Activated T-cell treated with anti-CD3 and anti-CD28 coated beads for 4 hours (primary cell): ENCODE measurements at places on chromosomes 13 and 19.

GRCh38 chr19:15223649-15224361, 8.4 kb downstream of the EPHX3 start:
- no peak for DNase-seq

GRCh38 chr13:22961835-22962537, 218.8 kb upstream of the SGCG start:
- no peak for DNase-seq

GRCh38 chr13:108588516-108588915, 40.9 kb upstream of the MYO16 start:
- no peak for DNase-seq

DNA sequence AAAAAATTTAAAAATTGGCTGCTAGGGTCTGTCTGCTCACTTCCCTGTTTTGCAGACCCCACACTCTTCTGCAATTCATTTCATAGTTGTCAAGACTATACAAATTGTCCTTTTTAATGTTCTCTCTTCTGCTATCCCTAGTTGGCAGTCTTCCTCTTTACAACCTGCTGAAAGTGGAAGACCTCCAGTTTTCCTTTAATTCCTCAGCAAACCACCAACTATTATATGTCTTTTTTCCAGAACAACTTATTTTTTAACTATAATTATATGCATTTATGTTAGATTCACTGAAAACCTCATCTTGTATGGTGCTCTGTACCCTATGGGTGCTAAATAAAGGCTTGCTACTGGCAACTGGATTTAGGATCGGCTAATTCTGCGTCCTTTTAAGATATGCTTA, 1.1 kb upstream of the PHF11 start:
- DNase-seq, result no peak

DNA sequence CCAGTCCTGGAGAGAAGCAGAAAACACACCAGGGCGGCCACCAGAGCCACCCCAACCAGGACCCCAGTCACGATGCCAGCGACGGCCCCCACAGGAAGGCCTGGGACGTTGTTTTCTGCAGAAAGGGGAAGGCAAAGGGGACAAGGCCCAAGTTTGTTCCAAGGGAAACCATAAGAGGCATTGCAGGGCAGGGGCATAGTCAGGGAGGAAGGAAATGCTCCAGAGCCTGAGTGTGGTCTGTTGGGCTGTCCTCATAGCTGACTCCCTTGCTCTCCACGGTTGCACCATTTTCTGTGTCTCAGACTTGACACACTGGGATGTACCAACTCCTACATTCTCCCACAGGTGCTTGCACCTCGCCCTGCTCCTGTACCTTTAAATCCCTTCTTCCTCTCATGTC, 5.2 kb downstream of the CEACAM4 start:
- DNase-seq, result no peak

- no peak for DNase-seq
These were observed 61.5 kb upstream of the SLC15A1 start for GRCh38 chr13:98813993-98814392.

GRCh38 chr19:18969931-18970659, 29.1 kb upstream of the HOMER3 start:
- no peak for DNase-seq

GRCh38 chr13:79796136-79796535, 315.2 kb downstream of the NDFIP2 start:
- no peak for DNase-seq

DNA sequence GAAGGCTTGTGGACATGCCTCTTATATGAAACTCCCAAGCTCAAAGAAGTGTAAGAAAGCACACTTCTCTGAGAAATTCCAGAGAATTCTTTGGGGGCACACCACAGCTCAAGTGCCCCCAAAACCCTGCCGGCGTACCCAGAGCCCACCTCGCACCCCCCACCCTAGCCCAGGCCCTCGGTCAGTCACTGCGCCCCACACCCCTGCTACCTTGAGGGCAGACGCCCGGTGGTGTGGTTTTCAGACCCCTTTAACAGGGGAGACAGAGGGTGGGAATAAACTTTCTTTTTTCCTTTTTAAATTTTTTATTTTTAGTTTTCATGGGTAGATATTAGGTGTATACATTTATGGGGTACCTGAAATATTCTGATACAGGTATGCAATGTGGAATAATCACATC, 29.5 kb downstream of the PEPD start:
- DNase-seq, result no peak

- DNase-seq, result no peak
These were observed 435.6 kb downstream of the PCDH9 start for GRCh38 chr13:66794340-66795031.

DNA sequence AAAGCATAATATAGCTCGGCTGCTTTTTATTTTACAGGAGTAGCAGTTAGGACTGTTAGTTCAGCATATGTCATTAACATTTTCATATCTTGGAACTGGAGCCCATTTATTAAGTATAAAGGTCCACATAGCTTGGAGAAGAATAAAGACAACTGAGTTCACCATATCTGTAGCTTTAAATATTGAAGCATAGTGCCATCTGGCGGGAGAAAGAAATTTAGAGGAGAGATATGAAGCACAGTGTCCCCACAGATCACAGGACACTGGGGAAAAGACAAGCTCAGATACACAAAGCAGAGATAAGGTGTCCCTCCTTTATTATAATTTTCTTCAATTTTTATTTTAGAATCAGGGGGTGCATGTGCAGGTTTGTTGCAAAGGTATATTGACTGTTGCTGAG, 104.7 kb upstream of the FREM2 start:
- DNase-seq, result no peak

- DNase-seq, result no peak
These were observed 53.0 kb upstream of the ZNF254 start for GRCh38 chr19:24033963-24034342.

- peak; percentile 28 for DNase-seq
These were observed 78.8 kb downstream of the MAP4K1 start for GRCh38 chr19:38538793-38539528.

DNA sequence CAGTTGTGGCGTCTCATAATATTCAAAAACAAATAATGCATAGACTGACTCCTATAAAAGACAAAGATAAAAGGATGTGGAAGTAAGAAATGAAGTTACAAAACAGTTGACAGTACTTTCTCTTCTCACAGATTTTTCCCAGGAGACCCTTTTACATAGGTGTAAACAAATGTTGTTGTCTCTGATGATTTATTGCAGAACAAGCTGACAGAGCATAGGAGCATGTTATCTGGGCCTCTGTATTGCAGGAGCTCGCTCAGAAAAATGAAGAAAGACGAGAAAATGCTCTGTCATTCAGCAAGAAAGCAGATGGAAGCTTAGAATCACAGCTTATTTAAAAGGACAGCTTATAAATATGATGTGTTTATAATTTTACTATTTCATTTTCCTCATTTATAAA, 353.6 kb upstream of the GPC6 start:
- DNase-seq, result no peak

- no peak for DNase-seq
These were observed 433.0 kb downstream of the TSHZ3 start for GRCh38 chr19:30916238-30916637.

GRCh38 chr19:13024951-13025697, 29.8 kb downstream of the NFIX start:
- no peak for DNase-seq

DNA sequence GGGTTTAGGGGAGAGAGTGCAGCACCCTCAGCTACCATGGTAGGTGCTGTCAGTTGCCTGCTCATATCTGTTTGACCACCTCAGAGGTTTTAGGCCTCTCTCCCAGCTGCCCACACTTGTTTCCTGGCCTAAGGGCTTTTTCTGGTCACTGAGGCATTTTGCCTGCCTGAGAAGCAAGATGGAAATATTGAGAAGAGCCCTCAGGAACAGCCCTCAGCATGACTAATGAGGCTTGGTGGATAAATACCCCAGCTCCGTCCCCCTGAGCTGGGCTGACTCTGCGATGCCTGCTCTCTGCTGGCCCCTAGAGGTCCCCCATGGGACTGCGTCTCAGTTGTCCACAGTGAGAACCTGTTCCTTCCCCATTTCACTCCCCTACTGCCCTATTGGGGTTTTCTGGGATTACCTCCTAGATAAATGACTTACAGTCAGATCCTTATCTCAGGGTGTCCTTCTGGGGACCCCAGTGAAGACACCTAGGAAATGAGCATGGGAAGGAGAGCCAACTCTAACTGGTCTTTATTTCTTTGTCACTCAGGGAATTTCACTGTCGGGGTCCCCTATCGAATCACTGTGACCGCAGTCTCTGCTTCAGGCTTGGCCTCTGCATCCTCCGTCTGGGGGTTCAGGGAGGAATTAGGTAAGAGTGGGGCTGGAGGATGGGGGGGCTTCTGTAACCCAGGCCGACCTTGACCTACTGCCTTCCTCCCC, 13.3 kb downstream of the PALM3 start:
- DNase-seq, result peak; percentile 77

- no peak for DNase-seq
These were observed 25.0 kb upstream of the PLEKHF1 start for GRCh38 chr19:29640231-29640630.

GRCh38 chr13:101289764-101290163, 126.5 kb downstream of the NALCN start:
- DNase-seq, result no peak

GRCh38 chr13:20353973-20354372, 121.9 kb upstream of the GJB6 start:
- DNase-seq, result no peak

GRCh38 chr13:21932578-21932977, 261.7 kb downstream of the FGF9 start:
- no peak for DNase-seq

GRCh38 chr13:32209652-32210051, 105.5 kb downstream of the ZAR1L start:
- DNase-seq, result no peak

- no peak for DNase-seq
These were observed 448.1 kb upstream of the ZNF507 start for GRCh38 chr19:31897292-31897691.

DNA sequence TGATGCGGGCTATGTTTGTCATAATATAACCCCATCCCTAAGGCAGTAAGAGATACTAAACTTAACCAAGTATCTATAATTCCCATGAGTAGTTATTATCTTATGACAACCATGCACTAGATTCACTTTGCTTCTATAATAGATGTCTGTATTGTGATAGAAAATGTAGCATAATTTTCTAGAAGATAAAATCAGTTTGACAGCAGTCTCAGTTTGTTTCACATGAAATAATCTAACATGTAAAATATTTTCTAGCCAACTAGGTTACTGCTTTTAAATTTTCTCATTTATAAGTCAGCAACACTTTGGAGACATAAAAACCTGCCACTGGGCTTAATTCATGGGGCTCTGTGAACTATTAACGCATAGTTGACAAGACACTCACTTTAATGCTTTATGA, 1410.7 kb upstream of the ATXN8OS start:
- no peak for DNase-seq

DNA sequence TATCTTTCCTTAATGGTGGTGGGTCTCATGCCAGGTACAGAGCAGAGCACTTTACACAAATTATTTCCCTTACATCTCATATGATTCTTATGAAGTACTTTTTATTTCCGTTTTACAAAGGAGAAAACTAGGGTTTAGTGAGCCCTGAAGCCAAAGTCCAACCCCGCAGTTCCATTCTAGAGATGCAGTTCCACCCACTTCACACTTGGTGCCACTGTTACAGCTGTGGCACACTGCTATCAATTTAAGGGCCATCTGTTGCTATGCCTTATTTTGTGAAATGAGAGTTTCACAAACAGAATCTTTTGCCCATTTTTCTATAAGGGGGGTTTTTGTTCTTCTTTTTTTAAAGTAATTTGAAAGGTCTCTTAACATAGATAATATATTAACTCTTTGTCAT, 12.9 kb downstream of the MIPEP start:
- DNase-seq, result no peak

- DNase-seq, result no peak
These were observed 277.1 kb downstream of the IRS2 start for GRCh38 chr13:109509154-109509900.

DNA sequence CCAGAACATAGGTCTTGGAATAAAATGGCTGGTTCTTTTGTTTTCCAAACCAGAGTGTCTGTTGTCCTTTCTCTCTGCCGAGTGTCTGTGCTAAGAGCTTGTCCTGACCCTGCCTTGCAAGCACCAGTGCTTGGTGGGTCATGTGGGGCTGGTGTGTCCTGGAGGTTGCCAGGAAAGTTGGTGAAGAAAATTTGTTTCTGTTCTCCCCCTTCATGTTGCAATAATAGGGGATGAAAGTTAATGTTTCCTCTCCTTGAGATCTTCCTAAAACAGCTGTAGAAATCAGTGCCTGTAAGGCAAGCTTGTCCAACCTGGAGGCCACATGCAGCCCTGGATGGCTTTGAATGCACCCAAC, 2.7 kb downstream of the HAMP start:
- no peak for DNase-seq

- no peak for DNase-seq
These were observed 4.3 kb downstream of the SPRED3 start for GRCh38 chr19:38392707-38393308.

- DNase-seq, result no peak
These were observed 5.1 kb downstream of the UBE2S start for GRCh38 chr19:55402509-55402908.

DNA sequence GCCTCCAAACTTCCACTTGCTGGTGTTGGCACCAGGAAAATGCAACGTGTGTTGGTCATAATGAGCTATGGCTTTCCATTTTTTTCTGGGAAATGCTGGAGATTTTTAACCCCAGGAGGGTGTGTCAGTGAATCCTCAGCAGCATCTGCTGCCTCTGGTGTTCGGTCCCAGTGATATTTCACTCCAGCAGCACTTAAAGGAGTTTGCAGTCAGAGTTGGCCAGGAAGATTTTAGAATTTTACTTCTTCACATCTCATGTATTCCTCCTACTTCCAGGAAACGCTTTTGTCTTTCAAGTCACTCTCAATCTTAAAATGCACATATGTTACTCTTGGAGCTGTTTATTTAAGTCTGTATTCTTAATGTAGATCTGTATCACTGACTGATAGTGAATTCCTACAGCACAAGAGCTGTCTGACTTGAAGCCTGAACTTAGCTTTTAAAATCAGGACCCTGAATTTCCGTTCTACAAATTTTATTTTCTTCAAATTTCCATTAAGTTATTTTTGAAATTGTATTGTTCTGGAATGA, 903.4 kb upstream of the SLC10A2 start:
- DNase-seq, result no peak

GRCh38 chr13:30204564-30204963, 102.8 kb downstream of the KATNAL1 start:
- no peak for DNase-seq

GRCh38 chr19:4233282-4233853, 4.0 kb downstream of the EBI3 start:
- DNase-seq, result peak; percentile 65

DNA sequence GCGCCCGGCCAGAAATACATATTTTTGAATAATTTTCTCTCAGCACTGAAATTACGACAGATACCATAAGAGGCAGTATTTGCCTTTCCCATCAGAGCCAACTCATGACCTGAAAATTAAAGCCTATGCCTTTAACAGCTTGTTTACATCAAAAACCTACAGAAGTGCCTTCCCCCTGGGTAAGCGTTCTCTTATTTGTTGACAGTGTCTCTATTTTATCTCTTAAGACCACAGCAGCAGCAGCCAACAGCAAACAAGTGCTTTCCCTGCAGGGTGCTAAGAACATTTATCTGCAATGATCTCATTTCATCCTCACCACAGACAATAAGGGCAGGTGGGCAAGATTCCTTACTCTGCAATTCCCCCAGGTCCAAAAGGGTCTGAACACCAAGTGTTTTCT, 6.0 kb downstream of the AKAP8L start:
- DNase-seq, result no peak
